ENCODE measurements at places on chromosomes 7 and 10. TPM values are rescaled to one million over a fixed set of nuclear protein-coding genes. Genes with fewer than 3 reads are reported as not detected.

- H3K4me3 ChIP-seq = no peak overlapping the region
- peaks cover 4% of the 10 kb centered on the region for H3K4me1 ChIP-seq
- peaks cover 37% of the 10 kb centered on the region for H3K27me3 ChIP-seq
- no peak for DNase-seq
- H3K27ac ChIP-seq = no peak overlapping the region
Observed at GRCh38 chr7:159147687-159148086, 3.0 kb upstream of the VIPR2 start.

DNA sequence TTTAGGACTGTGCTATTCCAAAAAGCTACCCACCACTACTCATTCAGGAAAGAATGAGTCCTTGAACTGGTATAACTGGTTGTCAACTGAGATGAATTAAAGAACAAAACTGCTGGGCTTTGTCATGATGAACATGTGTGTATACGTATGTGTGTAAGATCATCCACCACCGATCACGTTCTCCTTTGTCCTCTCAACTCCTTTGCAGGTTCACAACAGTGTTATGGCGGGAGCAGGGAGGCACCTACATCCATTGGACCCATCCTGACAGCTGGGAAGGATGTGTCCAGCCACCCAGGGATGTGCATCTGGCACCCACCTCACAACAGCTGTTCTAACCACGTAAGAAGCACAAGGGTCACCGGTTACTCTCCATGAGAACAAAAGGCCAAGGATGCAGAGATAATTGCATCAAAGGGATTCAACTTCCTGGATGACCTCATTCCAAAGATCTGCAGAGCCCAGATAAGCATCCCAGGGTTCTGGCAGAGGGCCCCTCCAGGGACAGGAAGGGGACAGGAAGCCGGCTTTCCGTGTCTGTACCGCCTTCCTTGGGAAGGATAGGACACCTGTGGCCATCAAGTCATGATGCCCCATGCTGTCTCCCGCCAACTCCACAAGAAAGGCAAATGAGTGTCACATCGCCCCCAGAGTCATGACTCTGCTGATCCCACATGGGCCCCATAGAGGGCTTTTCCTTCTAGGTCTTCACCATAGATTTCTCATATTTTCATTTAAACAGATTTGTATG lies 66.1 kb downstream of the STEAP1B start:
- no peak overlapping the region for H3K27ac ChIP-seq
- no peak for DNase-seq
- H3K36me3 ChIP-seq = no peaks in the 10 kb centered on the region
- H3K4me3 ChIP-seq = no peak overlapping the region
- no peaks in the 10 kb centered on the region for H3K27me3 ChIP-seq
- no peaks in the 10 kb centered on the region for H3K4me1 ChIP-seq

DNA sequence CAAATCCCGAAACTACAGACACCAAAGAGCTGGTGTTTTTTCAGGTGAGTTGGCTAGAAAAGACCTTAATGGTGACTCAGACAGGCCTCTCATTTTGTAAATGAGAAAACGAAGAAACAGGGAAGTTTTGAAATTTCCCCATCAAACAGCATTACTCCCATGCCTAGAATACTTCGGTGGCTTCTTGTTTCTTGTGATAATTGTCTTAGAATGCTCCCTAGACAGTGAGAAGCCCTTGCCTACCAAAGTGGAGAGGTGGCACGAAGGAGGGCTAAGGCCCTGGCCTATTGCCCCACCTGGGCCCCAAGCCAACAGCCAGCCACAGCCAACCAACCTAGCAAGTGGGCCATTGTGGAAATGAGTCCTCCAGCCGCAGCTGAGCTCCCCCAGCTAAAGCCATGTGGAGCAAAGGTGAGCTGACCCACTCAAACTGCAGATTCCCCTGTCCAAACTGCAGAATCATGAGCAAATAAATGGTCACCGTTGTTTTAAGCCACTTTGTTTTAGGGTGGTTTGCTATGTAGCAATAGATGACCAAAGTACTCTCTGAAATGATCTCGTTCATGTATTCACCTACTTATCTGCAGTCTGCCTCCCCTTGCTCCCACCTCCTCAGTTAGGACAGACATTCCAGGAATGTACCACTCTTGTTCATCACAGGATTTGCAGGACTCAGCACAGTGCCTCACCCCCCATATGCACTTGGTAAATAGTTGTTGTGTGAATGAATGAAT lies 97.7 kb upstream of the FGFR2 start:
- H3K36me3 ChIP-seq = no peaks in the 10 kb centered on the region
- H3K4me3 ChIP-seq = no peak overlapping the region
- H3K27ac ChIP-seq = no peak overlapping the region

DNA sequence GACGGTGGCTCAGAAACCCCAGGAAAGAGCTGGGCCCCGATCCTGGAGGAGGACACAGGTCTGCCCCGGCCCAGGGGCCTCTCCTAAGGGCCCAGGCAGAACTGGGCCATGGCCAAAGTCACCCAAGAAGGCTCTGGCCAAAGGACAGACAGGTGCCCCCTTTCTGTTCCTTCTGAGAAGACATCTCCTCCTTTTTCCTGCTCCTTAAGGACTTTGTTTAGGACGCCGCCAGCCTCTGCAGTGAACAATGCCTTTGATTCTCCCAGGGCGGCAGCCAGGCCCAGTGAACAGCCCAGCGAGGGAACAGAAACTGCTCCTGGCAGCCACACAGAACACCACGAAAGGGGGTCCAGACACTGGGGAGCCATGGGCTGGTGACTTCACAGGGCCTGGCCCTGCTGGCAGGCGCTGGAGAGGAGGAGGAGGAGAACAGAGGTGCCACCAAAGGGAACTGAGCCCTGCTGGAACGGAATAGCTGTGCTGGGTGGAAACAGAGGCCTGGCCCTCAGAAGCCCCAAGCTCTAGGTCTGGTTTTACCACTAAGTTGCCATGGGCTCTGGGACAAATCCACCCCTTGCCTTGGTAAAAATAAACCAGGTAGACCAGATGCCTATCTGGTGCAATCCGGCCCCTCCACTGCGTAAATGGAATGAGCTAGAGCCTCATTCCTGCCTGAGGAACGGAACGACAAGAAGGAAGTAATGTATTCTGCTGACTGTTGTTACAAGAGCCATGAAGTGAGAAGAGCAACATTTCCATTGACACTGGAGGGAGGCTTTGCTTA lies 163.3 kb upstream of the RHEB start:
- H3K27ac ChIP-seq = no peak overlapping the region
- DNase-seq = no peak
- no peaks in the 10 kb centered on the region for H3K36me3 ChIP-seq
- no peaks in the 10 kb centered on the region for H3K27me3 ChIP-seq
- H3K4me1 ChIP-seq = peaks cover 20% of the 10 kb centered on the region
- no peak overlapping the region for H3K4me3 ChIP-seq

ZYX gene
- 159 TPM for total RNA-seq
